ENCODE measurements at places on chromosomes 6 and 20.

DNA sequence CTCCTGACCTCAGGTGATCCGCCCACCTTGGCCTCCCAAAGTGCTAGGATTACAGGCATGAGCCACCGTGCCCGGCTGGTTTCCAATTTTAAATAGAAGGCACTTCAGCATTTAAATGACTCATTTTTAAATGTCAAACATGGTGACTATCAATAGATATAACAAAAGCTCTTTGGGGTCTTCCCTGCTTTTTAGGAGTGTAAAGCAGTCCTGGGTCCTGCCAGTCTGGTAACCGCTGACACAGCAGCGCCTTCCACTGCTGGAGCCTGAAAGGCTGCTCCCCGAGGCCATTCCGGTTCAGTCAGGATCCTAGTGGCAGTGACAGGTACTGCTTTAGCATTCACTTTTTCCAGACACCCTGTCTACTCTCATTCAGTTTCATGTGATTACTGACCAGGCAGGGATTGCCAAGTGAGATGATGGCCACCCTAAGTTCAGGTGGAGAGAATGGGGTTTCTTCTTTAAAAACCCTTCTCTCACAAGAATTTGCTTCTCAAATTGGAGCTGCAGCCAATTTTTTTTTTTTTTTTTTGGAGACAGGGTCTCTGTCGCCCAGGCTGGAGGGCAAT, 5.1 kb downstream of the DIDO1 start:
- no peak for DNase-seq

DNA sequence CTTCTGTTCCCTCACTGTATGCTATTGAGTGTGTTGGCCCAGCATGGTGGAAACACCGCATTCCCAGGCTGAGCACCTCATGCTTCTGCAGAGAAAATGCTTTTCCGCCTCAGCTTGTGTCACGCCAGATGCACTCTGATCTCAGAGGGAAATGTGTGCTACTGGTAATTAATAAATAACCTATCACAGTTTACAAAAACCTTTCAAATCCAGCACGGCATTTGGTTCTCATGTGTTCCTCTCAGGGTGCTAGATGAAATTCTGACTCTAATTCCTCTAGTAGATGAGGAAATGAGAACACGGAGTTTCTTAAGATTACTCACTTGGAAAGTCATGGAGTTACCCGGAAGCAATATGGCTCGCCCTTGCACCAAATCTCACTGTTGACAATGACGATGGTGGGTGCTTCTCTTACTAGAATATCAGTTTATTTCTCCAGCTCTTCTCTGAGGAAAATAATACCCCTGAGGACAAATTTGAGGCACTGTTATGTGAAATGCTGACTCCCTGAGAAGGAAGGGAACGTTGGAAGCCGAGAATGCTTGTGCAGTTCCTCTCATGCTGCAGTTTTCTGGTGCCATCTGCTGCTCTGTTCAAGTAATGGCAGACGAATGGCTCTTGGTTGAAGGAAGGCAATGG, 116.6 kb downstream of the RNF144B start:
- peak; percentile 7 for DNase-seq

GRCh38 chr6:126628125-126628524, 288.2 kb downstream of the CENPW start:
- DNase-seq: no peak

DNA sequence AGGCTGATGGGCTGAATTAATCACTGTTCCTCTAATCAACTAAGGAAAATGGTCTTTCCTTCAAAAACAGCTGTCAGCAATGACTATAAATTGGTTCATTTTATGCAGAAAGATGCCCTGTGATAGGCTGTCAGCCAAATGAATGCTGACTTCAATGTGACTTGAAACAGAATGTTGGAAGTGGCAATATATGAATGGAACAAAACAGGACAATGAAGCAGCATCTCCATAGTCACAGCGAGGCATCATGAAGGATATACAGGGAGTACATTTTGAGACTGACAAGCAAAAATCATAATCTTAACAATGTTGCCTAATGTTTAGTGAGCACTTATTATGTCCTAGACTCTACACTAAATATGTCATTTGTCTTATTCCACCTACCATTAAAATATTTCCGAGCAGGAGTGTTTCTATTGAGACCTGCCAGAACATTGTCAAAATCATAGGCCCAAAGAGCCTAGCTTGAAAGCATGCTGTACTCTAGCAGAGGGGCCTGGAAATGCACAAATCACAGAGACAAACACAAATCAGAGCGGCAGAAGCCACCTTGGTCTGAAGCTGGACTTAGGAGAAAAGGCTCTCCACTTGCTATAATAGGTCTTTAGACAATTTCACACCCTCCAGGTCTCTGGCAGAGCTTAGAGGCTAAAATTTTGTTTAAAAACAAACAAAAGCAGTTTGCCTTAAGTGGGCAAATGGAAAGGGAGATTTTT, 63.3 kb downstream of the FAM50B start:
- no peak for DNase-seq

DNA sequence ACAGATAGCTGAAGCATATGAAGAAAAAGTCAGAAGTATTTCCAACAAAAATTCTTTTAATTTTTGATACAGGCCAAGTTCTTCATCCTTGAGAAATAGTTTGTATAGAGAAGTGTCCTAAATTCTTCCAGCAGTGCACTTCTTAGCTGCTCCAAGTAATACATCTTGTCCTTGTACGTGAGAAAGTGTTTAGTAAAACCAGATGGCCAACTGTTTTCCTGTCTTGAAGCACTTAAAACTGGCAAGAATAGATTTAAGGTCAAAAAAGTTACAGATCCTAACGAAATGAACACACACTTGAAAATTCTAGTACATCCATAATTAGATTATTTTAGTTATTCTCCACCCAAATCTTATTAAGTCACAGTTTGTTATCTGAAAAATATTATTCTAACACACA, 52.2 kb upstream of the HSF2 start:
- DNase-seq: no peak

DNA sequence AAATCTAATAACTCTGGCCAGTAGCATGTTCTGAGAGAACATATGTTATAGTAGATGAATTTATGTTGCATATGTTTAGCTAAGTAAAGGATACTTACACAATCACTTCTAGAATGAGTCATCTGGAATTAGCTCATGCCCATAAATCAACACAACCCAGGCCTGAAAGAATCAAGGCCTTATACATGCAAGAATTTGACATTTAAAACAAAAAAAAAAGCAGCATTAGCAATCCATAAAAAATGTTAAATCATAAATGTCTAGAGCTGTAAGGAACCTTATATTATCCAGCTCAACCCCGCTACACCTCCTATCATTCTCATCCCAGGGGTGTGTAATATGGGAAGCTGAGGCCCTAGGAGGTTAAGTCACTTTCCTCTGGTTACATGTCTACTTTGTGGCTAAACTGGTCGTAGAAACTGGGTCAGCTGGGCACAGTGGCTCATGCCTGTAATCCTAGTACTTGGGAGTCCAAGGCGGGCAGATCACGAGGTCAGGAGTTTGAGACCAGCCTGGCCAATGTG, 105.2 kb upstream of the CARMIL1 start:
- no peak for DNase-seq

GRCh38 chr6:161091151-161091550, 99.6 kb downstream of the MAP3K4 start:
- DNase-seq: no peak

Measured in NCI-H1436 treated with DMSO at 0.1 percent for 48 hours (cell line).